HFFc6 (cell line): ENCODE measurements at places on chromosomes 1 and 21. TPM values are rescaled to one million over a fixed set of nuclear protein-coding genes. Genes with fewer than 3 reads are reported as not detected.

DNA sequence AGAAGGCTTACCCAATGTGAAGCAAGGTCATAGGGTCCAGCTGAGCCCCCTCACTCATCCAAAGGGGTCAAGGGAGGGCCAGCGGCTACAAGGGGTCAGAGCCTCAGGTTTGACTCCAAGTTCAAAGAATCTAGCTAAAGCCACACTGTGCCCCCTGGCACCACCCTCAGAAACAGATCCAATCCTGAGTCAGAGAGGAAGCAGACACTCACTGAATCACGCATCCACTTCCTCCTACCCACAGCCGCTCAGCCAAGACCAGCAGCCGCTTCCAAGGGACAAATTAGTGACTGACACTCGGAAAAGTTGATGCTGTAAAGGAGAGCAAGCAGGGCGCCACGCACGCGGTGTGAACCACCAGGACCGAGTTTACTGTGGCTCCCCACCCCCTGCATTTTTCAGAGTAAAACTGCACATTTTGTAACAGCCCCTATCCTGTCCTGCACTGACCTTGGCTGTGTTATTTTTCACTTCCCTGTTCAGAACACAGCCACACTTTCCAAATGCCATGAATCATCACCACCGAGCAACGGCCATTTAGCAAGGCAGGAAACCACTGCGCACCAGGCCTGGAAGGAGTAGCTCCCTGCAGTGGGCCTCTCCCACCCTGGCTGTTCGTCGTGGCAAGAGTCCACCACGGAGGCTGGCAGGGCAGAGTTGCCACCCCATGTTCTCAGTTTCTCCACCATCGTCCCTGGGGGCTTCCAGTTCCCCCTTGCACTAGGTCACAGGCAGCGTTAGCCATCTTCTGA is 147.8 kb downstream of the TOMM20 start:
- H3K36me3 ChIP-seq = peaks cover 9% of the 10 kb centered on the region
- H3K4me3 ChIP-seq = peak overlapping the region; percentile 71
- H3K27ac ChIP-seq = peak overlapping the region; percentile 98
- H3K4me1 ChIP-seq = peaks cover 88% of the 10 kb centered on the region
- no peaks in the 10 kb centered on the region; the same call in 1 of the 2 replicates for H3K27me3 ChIP-seq

DNA sequence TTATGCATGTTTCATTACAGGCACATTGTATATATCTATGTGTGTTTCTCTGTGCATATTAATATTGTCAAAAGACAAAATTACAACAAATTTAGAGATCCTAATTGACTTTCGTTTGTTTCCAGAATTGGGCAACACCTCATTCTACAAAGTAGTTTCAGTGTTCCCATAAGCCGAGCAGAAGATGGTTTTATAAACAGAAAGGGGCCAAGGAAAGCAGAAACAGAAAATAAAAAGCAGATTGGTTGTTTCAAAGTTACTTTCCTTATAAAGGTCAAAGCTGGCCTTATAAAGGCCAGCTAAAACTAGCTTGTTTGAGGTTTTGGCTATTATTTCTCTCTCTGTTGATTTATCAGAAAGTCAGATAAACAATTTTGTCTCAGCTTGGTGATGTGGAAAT is 116.2 kb upstream of the FGGY start:
- no peak for DNase-seq
- no peak overlapping the region for H3K4me3 ChIP-seq
- H3K27ac ChIP-seq = no peak overlapping the region
- peaks cover 15% of the 10 kb centered on the region for H3K36me3 ChIP-seq
- H3K4me1 ChIP-seq = peaks cover 8% of the 10 kb centered on the region
- no peaks in the 10 kb centered on the region for H3K27me3 ChIP-seq

Gene MYOCOS
- not detected in 3 replicates for total RNA-seq

- DNase-seq = no peak
- peaks cover 7% of the 10 kb centered on the region; the same call in 1 of the 2 replicates for H3K36me3 ChIP-seq
- H3K4me1 ChIP-seq = no peaks in the 10 kb centered on the region
- no peak overlapping the region for H3K27ac ChIP-seq
- H3K4me3 ChIP-seq = no peak overlapping the region
- peaks cover 6% of the 10 kb centered on the region for H3K27me3 ChIP-seq
Measured at GRCh38 chr1:36752431-36752830, 269.7 kb upstream of the CSF3R start.

Gene SZT2
- total RNA-seq = 19.3 to 21.4 TPM (median 21.0 TPM) in 3 replicates

Gene ASCL5
- total RNA-seq = not detected in 2 replicates

DNA sequence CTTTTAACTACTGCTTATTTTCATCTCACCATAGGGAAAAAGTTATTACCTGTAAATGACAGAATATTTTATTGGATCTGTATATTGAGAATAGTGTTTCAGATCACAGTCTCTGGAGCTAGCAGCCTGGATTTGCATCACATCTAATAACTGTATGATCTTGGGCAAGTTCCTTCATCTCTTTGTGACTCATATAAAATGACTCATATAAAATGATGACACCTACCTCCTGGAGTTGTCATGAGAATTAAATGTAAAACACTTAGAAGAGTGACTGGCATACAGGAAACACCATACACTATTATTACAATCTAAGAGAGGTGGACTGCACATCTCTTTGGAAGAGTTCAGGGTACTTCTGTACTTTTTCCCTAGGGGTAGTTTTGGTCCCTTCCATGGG is 421.3 kb downstream of the NEGR1 start:
- H3K4me1 ChIP-seq = peaks cover 11% of the 10 kb centered on the region
- DNase-seq = peak; percentile 49
- H3K4me3 ChIP-seq = no peak overlapping the region
- no peaks in the 10 kb centered on the region for H3K27me3 ChIP-seq

Gene GPR3
- 2.4 to 3.8 TPM (median 3.3 TPM) in 3 replicates for total RNA-seq

DNA sequence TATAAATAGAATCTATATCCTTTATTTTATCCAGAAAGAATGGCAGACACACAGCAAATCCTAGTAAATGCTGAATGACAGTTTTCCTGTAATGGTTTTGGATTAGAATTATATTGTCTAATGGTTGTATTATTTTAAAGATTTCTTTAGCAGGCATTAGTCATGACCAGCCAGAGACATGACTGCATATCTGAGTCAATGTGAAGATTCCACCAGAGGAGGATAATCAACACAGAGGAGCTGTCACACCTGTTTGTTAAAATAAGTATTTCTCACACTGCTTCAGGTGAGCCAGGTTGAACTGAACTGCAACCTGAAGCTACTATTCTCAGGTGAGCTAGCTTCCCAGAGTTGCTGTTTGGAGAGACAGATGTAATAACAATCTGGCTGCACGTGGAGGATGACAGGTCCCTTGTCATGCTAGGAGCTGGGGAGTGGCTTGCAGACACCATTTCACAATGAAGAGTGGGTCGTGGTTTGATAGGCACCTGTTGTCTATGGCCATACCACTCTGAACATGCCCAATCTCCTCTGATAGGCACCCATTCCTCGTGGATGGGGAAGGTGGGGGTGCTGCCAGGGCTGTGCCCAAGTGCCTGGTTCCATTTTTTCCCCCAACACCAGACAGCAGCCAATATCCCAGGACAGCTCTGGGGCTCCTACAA is 94.3 kb downstream of the KCNJ6 start:
- DNase-seq = peak; percentile 18
- peaks cover 4% of the 10 kb centered on the region; the same call in 1 of the 2 replicates for H3K27me3 ChIP-seq
- H3K27ac ChIP-seq = no peak overlapping the region

DNA sequence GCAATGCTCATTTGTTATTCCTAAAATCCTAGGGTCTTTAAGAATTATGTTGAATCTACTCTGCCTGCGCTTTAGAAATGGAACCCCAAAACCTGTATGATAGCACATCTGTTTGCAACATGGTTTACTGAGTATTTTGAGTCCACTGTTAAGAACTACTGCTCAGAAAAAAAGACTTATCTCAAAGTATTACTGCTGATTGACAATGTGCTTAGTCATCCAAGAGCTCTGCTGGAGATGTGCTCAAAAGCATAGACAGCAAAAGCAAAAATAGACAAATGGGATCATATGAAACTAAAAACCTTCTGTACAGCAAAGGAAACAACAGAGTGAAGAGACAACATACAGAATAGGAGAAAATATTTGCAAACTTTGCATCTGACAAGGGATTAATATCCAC is 107.0 kb downstream of the CTH start:
- H3K4me1 ChIP-seq = no peaks in the 10 kb centered on the region
- H3K27me3 ChIP-seq = no peaks in the 10 kb centered on the region
- no peak for DNase-seq
- H3K36me3 ChIP-seq = no peaks in the 10 kb centered on the region
- no peak overlapping the region for H3K4me3 ChIP-seq

Gene RAB3B
- 138 and 149 TPM in 2 replicates for total RNA-seq
